Memory B cell (primary cell): ENCODE measurements at places on chromosomes 5 and 9.
A peak's percentile ranks its signal among the peaks of the same experiment; 100 is the strongest.

DNA sequence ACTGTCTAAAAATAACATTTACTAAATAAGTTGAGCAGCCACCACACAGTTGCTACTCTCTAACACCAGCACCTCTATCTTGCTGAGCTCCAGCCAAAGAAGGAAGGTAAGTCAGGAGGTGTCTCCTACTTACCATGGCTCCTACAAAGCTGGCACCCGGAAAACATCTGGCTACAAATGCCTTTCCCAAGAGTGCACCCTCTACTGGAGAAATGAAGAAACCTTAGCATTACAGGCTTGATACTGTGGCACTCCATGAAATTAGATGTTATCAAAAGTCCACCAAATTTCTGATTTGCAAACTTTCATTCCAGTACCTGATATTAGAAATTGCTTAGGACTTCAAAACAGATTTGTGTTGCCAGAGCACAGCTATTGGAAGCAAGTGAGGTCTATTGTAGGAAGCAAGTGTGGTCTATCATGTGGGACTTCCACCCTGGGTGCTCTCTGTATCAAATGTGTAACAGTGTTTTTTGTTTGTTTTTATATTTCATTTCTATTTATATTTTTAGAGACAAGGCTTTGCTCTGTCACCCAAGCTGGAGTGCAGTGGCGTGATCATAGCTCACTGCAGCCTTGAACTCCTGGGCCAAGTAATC, 25.7 kb upstream of the RFK start:
- DNase-seq: no peak

DNA sequence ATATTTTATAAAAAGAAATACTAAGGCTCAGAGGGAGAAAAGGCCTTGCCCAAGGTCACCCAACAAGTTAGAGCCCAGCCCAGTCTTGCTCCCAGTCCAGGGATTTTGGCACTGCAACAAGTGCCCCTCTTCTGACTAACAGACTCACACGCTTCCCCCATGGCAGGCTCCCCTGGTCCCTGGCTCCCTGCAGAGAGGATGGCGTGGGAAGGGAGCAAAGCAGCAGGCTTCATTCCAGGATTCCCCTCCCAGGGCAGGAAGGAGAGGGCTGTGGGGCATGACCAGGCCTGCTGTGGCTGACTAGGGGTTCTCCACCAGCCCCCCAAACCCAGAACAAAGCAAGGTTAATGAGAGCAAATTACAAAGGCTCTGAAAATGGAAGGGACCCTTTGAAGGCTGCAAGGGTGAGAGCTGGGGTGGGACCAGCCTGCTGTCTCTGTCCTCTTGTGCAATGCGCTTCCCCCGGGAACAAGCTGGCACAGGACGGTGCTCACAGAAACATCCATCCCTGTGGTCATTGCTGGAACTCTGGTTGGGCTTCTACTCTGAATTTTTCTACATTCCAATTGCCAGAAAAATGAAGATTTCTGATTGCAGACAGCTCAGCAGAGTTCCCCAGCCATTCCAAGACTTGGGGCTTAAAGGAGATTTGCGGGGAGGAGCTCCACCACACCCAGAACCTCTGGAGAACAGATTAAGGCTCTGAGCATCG, 37.1 kb upstream of the FAT2 start:
- no peak for DNase-seq

- DNase-seq: no peak
These were observed 9.2 kb upstream of the SARDH start for GRCh38 chr9:133747309-133747708.

GRCh38 chr5:149651686-149652085, 70.4 kb downstream of the ARHGEF37 start:
- no peak for DNase-seq

DNA sequence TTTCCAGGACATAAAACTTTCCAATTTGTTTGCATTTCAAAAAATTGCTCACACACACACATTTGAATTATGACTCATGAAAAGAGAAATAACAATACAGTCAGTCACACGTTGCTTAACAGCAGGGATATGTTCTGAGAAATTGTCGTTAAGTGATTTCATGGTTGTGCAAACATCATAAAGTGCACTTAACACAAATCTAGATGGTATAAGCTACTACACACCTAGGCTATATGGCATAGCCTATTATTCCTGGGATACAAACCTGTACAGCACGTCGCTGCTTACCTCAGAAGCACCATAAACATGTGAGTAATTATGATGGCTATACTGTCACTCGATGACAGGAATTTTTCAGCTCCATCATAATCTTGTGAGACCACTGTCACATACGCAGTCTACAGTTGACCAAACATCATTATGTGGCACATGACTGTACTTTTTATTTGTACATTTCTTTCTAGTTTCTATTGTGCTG, 378.2 kb downstream of the ACTL7B start:
- DNase-seq: no peak

GRCh38 chr9:81559709-81560108, 129.6 kb downstream of the TLE1 start:
- DNase-seq: no peak

- DNase-seq: no peak
These were observed 7.7 kb upstream of the MAP3K1 start for GRCh38 chr5:56807679-56808078.

GRCh38 chr5:167814828-167815227, 476.6 kb upstream of the WWC1 start:
- DNase-seq: no peak

- DNase-seq: no peak
These were observed 3.1 kb downstream of the TSPAN17 start for GRCh38 chr5:176650354-176650884.

- no peak for DNase-seq
These were observed 175.7 kb downstream of the PBX3 start for GRCh38 chr9:125922854-125923253.

- no peak for DNase-seq
These were observed 44.0 kb downstream of the OTULIN start for GRCh38 chr5:14708551-14708950.

DNA sequence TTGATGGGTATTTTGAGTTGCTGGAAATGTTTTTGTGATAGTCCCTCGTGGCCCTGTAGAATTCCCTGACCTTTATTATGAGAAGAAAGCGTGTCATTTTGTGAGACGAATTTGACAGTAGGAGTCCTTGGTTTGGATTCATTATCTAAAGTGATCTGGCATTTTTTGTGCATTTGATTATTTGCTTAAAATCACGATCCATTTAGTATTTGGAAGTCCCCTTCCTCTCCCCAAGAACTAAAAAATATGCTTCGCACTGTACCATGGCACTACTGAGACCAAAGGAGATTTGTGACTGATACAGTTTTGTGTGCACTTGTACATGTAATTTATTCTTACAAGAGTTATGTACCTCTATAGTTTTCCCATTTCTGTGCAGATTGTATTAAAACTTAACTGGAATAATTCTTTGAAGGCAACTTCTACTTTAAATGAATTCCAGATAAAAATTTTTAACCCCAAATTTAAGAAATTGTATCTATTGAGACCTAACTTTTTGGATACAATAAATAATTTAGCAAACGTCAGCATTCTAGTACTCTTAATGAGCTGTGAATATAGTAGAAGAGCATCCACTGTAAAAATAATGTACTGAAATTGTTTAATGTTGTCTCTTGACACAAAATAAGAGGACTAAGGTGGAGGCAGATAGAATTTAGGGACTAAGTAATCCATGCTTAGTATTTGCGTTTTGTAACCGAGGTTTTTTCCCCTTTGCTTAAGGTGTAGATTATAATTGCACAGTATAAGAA, 2.1 kb downstream of the MAP3K1 start:
- DNase-seq: no peak

DNA sequence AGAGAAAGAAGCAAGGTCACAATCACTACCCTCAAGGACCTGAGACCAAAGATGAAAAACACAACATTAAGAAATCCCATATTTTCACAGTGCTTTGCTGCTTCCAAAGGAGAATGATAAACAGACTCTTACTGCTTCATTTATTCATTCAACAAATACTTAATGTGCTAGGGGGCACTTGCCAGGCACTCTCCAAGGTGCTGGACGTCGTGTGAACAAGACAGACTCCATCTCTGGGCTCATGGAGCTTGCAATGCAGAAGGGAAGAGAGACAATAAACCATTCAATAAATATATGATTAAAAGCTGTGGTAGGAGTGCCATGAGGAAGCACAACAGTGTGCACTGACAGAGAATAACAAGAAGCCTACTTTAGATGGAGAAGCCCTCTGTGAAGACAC, 327.7 kb downstream of the CDK5RAP2 start:
- DNase-seq: no peak

- no peak for DNase-seq
These were observed 143.7 kb upstream of the WWC1 start for GRCh38 chr5:168147568-168148360.

GRCh38 chr5:151023651-151024050, 3.3 kb downstream of the GPX3 start:
- DNase-seq: no peak

- DNase-seq: peak; percentile 95
These were observed at the start of gene GALT for GRCh38 chr9:34646211-34647083. Gene GALT (plus strand): TSS chr9:34646675. CDS start chr9:34646705, 30 bp downstream.

DNA sequence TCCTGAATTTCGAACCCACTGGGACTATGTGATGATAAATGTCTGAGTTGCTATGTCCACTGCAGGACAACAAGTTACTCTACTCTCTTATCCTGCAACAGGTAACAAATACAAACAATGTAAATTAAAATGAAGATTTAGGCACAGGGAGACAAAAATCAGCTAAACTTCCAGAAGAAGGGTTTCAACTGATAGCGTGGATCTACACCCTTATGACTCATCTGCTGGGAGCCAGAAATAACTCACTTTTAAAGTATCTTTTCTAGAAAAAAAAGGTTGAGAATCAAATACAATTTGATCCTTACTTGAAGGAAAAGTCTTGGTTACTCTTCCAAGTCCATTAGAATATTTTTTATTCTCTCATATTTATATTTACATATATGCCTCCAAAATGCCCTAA, 21.4 kb downstream of the PJA2 start:
- no peak for DNase-seq

DNA sequence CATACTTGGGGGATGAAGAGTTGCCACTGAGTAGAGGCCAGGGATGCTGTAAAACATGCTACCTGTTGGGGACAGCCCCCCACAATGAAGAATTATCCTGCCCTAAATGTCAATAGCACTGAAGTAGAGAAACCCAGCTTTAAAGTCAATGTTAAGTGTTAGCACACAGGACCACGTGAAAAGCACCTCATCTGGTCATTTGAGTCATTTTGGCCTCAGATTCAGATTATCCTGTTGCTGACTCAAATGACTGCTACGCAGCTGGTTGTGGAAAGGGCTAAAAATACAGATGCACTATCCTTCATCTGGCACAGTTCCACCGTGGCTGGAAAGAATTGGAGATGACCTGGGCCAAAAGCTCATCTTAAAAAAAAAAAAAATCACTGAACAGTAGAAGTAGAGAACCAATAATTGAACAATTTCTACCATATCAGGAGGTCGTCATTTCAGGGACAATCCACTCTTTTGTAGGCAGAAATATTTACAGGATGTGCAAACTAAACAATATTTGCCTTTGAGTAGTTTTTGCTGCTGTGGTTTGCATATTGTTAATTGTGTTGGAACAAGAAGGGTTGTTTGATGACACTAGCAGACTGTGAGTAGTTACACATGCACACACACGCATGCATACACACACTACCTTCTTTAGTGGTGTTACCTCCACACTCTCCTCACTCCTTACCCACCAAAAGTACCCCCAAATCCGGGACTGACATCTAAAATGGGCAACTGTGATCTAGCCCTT, 195.3 kb upstream of the KLF9 start:
- no peak for DNase-seq

DNA sequence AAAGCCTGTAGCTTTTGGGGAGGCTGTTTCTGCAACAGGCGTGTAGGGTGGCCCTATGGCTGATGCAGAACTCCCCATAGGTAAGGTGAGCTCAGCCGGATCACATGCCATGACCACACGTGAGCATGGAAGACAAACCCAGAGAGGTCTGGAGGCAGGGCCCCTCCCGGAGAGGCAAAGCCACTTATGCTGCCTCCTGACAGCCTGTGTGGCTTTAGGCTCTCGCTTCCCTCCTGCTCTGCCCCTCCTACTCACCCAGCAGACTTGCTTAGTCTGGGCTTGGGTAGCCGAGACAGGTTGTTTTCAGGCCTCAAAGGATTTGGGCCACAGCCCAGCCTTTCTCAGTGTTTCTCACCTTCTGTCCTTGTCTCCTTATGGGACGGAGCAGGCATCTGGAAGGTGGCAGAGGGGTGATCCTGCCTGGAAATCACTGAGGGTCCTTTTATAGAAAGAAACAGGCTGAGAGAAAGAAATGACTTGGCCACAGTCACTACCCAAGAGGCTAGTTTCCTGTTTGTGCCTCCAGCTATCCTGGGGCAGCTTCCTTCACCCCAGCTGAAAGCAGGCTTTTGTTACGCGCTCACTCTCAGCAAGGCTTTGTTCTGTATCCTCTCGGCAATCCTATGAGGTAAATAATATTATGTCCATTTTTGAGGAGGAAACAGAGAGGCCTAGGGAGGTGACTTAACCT, 89.9 kb downstream of the DAB2IP start:
- no peak for DNase-seq

GRCh38 chr5:137815202-137815990, 52.3 kb upstream of the MYOT start:
- no peak for DNase-seq

GRCh38 chr9:36939655-36940499, 94.2 kb downstream of the PAX5 start:
- DNase-seq: no peak

DNA sequence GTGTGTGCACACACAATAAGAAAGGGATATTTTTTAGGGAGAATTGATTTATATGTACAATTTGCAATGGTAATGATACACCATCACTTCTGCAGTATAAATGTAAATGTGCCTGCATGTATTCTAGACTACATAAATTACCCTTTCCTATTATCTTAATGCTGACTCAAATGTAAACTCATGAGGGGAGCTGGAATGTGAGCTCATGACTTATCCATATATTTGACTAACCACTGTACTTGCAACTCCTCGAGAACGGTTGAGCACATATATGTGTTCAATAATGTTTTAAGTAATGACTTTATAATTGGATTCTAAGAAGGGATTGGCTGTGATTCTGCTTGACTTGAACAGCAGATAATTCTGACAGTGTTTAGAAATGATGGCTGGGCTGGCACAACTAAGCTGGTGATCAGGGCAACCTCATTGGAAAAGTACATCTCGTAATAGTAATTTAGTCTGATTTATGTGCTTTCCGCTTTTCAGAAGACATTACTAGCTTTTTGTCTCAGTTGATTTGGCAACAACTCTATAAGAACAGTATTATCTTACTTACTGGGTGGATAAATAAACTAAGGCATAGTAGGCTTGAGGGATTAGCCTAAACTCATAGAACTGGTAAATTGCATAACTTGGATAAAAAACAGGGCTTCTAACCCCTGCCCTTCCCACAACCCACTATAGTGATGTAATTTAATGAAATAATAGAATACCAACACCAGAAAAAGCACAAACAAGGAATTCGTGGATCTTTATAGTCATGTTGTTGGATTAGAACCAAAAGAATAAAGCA, 130.2 kb upstream of the SPEF2 start:
- DNase-seq: no peak

DNA sequence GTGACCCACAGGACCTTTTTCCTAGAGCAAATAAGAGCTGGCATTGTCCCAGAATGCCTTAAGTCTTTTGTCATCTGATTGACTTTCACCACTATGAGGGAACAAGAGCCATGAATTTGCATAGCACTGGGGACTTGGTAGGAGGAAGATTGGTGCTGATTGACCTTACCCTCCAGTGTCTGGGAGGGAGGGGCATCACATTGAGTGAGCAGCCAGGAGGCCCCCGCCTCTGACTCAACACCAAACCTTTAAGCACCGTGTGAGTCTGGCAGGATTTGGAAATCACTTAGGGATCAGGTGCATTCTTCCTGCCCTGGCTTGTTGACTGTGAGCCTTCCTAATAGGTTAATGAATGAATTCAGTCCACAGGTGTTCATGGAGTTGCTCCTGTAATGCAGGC, 40.7 kb downstream of the WNK2 start:
- no peak for DNase-seq
